ENCODE measurements at places on chromosomes 6 and 20.
A peak's percentile ranks its signal among the peaks of the same experiment; 100 is the strongest.

DNA sequence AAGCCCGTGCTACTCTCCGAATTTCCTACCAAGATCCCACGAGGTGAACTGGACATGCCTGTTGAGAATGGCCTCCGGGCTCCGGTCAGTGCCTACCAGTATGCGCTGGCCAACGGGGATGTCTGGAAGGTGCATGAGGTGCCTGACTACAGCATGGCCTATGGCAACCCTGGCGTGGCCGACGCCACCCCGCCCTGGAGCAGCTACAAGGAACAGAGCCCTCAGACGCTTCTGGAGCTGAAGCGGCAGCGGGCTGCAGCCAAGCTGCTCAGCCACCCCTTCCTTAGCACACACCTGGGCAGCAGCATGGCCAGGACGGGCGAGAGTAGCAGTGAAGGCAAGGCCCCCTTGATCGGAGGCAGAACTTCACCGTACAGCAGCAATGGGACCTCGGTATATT, 8.0 kb upstream of the FAM83D start:
- no peak for DNase-seq

GRCh38 chr6:53484476-53485280, 60.2 kb downstream of the GCLC start:
- peak; percentile 40 for DNase-seq

DNA sequence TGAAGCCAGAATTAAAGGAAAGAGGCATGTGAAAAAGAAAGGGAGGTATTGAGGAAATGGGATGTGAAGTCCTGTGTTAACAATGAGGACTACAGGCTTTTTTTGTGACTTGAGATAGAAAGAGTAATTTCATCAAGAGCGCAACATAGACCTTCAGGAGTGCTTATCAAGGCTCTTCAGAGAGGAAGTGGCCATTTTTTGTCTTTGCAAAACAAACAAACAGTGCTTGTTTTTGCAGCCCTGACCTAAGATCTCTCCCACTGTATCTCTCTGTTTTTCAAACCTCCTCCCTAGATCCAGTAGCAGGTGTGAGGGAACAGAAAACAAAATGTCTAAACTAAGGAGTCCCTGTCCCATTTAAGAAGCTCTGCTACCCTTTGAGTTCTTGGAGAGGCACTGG, 710.3 kb upstream of the MARCKS start:
- DNase-seq: no peak

DNA sequence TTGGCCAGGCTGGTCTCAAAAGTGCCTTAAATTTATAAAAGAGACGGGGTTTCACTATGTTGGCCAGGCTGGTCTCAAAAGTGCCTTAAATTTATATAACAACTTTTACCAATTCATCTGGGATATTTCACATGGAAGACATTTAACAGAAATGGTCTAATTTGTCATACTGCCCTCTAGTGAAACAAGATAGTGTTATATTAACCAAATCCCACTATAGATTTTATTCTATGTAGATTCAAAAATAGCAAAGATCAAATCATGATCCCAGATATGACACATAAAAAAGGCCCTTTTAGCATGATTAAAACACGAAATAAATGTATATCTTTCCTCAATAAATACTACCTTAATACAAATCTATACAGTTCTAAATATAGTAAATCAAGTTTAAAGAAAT, 102.8 kb upstream of the TFAP2D start:
- no peak for DNase-seq

DNA sequence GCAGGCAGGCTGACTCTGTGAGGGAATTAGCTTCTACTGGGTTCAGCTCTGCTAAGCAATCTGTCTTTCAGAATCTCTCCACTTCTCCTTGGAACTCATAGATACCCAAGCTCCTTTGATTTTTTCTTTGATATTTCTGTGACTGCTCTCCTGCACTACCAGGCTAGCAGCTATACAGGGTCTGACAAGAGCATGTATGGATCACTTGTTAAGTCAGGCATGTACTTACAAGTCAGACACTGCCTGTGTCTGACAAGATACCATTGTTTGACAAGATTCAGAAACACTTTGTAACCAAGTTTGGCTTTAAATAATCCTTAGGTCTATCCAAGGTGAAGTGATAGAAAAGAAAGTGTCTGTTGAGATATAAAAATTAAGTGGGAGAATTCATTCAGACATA, 79.5 kb downstream of the SESN1 start:
- DNase-seq: no peak

DNA sequence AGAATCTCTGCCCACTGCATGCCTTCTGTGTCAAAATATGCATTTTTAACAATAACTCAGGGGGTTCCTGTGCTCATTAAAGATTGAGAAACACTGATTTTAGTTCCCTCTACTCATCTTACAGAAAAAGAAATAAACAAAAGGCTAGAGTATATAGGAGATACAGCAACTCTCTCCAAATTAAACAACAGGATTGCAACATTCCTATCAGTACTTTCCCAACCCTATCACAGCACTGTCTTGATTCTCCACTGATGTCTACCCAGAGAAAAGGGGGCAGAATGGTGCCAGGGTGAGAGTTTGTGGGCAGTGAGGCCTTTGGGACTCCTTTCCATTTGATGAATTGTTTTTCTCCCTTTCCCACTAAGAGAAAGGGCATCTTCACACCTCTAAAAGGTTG, 4.7 kb downstream of the OTOR start:
- no peak for DNase-seq

DNA sequence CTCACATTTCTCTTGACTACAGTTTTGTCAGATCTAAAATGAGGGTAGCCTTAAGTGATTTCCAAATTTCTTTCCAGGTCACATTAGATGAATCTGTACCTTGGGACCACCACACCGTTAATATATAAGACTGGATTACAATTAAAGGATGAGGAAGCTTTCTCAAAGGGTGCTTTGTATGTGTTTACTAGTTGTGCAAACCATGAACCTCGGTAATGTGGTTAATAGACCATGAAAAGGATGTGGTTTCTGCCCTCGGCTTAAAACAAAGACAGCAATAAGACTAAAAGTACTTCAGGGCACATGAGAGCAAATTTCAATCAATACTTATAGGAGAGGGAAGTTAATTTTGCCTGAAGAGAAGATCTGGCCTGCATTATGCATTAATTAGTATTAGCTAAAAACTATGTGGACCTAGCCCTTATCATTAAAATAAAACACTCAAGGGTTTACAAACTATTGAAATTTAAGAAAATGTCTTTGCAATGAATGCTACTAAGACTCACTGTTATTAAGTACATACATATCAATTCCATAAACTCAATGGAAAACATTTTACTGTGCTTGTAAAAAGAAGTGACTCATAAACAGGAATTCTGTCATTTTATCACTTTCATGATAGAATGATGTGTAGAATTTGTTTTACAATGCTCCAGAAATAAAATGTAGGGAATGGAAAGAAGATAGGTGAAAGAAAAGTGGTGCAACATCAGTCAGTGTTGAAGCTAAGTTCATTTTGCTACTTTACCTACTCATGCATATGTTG, 936 bp upstream of the TMX4 start:
- DNase-seq: peak; percentile 18

- no peak for DNase-seq
Observed at GRCh38 chr20:37243937-37244571, 17.6 kb downstream of the GHRH start.

DNA sequence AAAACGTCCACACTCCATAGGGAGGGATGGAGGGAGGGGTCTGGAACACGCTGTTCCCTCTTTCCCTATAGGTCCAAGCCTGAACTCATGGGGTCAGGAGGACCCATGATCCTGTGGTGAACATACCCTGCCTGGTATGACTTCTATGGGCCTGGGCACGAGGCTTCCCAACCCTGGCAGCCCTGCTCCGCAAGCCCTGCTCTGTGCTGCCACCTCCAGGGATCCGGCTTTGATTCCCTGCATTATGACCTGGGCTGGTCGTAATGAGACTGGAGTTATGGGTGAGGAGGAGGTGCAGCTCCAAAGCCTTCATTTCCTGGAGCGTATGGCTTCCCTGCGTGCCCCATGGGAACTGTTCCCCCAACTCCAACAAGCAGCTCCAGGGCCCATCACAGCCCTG, 54.9 kb downstream of the CDH22 start:
- DNase-seq: no peak

- DNase-seq: no peak
Observed at GRCh38 chr6:91276315-91276714, 689.4 kb upstream of the MAP3K7 start.

DNA sequence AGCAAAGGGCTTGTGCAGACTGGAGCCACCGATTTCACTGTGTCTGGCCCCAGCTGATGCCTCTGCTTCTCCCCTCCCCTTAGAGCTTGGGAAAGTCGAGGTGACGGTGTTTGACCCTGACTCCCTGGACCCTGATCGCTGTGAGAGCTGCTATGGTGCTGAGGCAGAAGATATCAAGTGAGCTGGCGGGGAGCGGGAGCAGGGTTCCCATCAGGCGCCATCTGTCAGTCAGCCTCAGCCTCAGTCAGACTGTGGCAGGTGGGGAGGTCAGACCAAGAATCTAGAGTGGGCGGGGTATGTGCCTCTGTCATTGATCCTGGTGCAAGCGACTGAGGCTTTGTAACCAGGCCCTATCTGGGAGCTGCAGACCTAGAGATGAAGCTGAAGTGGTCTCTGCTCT, 5.5 kb downstream of the ERGIC3 start:
- no peak for DNase-seq

DNA sequence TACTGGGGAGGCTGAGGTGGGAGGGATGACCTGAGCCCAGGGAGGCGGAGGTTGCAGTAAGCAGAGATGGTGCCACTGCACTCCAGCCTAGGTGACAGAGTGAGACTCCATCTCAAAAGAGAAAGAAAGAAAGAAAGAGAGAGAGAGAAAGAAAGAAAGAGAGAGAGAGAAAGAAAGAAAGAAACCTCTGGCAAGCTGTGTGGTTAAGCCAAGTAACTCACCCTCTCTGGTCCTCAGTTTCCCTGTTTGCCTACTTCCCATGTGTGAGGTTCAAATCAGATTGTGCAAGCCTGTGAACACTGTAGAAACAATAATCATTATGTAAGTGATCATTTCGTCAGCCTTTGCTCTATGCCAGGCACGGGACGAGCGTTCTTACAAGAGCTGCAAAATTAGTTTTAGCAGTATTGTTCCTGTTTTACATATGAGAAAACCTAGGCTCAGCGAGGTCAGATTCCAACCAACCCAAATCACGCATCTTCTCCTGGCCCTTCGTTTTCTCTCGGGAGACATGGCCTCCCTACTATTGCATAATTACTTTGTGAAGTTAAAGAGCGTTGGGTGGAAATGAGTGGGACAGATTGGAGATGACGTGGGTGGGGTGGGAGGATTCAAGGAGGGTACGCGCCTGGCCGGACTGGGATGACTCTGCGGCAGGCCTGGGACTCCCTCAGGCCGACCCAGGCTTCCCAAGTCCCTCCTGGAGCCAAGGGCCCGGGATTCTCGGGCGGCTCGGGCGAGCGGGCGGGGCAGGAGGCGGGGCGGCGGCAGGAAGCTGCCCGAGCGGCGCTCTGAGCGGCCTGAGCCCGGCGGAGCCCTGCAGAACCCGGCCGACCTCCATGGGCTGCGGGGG, at the start of gene SNX21:
TSS of gene SNX21 (plus strand) at position 770 of the 853 bp plus-strand sequence. CDS start 121 bp downstream, outside the sequence.
- peak; percentile 30 for DNase-seq

GRCh38 chr6:12749531-12750379, 33.2 kb downstream of the PHACTR1 start:
- no peak for DNase-seq

DNA sequence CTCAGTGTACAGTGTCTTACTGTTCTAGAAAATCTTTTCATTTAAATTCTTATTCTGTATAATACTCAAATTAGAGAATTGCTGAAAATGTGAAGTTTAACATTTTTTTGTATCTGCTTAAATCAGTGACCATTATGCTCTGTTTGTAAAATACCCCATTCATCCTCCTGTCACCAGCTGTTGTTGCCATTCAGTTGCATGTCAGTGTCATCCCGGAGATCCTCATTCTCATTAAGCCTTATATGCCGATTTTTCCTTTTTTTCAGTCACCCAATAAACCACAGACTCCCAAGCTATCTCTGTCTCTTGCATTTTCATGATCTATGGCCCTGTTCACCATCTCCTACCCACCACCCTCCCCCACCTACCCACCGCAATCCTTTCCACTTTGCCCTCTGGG, 20.4 kb downstream of the GTF2H5 start:
- no peak for DNase-seq

- DNase-seq: peak; percentile 58
Observed at GRCh38 chr6:26175428-26176181, 88.4 kb downstream of the HFE start.

- no peak for DNase-seq
Observed at GRCh38 chr20:18191306-18191705, 53.6 kb downstream of the KAT14 start.

DNA sequence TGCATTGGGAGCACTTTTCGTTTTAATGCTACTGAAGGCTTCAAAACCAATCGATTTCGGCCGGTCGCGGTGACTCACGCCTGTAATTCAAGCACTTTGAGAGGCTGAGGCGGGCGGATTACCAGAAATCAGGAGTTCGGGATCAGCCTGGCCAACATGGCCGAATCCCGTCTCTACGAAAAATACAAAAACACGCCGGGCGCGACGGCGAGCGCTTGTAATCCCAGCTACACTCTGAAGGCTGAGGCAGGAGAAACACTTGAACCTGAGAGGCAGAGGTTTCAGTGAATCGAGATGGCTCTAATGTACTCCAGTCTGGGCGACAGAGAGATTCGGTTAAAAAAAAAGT, 58.4 kb downstream of the TRIM38 start:
- DNase-seq: peak; percentile 75

DNA sequence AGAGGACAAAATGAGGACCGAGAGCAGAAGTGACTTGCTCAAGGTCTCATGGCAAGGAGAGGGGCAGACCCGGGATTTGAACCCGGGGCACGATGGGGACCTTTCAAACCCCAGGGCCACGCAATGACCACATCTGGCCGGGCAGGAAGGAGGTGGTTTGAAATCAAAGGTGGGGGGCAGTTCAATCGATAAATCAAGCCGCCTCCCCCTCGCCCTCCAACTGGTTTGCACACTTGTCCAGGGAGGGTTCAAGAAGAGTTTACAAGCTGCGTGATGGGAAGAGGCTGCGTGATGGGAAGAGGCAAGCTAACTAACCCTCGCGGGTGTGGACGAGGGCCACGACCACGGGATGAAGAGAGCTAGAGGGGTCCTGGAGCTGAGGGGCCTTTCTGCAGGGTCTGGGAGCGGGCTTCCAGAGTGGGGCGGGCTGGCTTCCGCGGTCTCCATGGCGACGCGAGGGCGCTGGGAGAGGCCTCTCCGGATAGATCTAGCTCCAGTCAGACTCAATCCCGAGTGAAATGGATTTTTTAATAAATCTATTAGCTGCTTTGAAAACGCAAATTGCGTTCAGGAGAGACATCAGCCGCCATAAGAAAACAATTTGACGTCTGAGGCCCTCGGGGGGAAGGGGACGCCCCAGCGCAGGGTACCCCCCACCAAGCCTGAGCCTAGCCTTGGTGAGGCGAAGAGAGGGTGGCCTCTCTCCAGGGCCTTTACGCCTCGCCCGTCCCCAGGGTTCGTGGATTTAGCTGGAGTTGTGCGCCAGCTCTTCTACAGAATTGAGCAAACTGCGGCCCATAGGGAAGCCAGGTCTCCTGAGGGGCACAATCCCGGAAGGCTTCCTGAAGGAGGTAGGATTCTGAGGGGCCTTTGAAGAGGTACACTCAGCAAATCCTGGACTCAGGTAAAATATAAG, 143.9 kb downstream of the GRM4 start:
- DNase-seq: no peak

DNA sequence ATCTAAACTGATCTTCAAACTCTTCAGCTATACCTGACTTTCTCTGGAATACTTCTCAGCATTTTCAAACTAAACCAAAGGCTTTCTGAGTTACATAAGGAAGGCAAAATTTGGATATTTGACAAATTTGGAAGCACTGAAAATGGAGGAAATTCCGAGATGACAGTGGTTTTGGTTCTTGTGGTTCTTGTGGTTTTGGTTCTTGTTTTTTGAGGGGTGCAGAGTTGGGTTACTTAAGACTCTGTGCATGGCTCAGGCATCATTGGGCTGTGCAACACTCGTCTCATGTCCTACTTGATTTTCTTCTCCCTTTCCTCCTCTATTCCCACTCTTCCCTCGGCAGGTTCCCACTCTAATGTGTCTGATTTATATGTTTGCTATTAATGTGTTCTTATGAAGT, 78.0 kb downstream of the SLC22A3 start:
- no peak for DNase-seq
